ENCODE measurements at places on chromosomes 3 and 15.

DNA sequence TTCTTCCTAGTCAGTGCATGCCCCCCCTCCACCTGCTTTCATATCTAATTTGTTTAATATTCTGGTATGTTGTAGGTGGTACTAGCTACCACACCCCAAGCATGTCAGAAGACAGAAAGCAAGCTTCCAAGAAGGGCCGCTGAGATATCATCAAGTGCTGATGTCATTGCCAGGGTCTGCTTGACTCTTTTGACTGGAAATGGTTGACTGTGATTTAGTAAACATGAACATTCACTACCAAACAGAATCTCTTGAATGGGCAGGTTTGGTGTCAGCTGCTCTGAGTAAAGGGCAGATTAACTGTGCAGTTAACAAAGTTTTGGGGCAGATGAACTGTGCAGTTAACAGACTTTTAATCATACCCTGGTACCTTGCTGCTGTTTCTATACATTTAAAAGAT, 244.2 kb upstream of the SATB1 start:
- DNase-seq = no peak

DNA sequence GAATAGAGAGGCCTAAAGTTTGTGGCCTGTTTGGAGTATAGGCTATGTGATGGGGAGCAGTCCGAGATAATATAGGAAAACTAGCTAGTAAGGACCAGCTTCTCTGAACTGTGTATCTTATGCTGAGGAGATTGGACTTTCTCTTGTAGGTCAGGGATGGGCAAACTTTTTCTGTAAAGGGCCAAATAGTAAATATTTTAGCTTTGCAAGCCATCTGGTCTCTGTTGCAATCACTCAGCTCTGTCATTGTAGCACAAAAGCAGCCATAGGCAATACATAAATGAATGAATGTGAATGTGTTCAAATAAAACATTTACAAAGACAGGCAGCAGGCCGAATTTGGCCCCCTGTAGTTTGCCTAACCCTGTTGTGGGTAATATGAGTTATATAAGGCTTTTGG, 24.5 kb downstream of the TMOD3 start:
- no peak for DNase-seq

GRCh38 chr3:56914646-56915045, 112.9 kb upstream of the ARHGEF3 start:
- no peak for DNase-seq

GRCh38 chr3:149703466-149703865, 45.6 kb upstream of the WWTR1 start:
- DNase-seq = no peak

- DNase-seq = no peak
Measured at GRCh38 chr3:159679900-159680299, 308.7 kb upstream of the IL12A start.

GRCh38 chr3:171168086-171168485, 141.6 kb upstream of the SLC2A2 start:
- no peak for DNase-seq

- no peak for DNase-seq
Measured at GRCh38 chr15:39589193-39589814, 8.4 kb downstream of the THBS1 start.

GRCh38 chr3:53420831-53421230, 73.5 kb upstream of the DCP1A start:
- no peak for DNase-seq

GRCh38 chr3:102916532-102916931, 481.7 kb downstream of the ZPLD1 start:
- DNase-seq = no peak

GRCh38 chr3:134001251-134001650, 28.5 kb downstream of the SLCO2A1 start:
- DNase-seq = no peak

GRCh38 chr3:127036209-127037020, 53.5 kb downstream of the PLXNA1 start:
- DNase-seq = no peak

DNA sequence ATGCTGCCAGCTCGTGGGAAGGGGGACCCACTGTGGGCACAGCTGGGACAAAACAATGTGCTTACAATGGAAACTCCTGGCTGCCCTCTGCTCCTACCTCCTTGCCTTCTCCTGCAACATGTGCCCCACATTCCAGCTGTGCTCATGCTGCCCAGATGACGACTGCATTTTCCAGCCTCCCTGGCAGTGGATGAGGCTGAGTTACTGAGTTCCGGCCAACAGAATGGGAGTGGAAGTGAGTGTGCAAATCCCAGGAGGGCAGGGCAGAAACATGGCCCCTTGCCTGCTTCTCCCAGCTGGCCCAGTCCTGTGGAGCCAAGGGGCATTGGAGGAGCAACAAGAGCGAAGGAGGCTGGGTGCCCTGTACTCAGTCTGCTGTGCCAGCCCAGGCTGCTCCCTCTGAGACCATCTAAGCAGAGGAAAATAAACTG, 17.1 kb downstream of the KLF15 start:
- DNase-seq = no peak

DNA sequence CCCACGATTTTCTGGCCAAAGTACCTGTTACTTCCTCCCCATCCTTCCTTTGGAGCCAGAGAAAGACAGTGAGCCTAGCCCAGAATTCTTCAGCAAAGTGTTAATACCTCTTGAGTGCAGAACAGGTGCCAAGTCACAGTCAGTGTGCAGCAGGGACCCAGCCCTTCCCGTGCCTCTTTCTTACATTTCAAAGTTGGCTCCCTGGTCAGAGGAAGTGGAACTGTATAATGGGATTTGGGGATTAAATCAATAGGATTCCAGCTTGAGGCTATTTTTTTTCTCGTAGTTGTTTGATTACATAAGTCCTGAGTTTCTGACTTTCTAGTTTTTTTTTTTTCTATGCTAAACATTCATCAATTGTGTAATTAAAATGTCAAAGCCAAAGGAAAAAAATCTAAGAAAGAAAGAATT, 52.6 kb upstream of the ABHD10 start:
- no peak for DNase-seq

GRCh38 chr3:189941125-189941524, 179.6 kb downstream of the P3H2 start:
- DNase-seq = no peak

DNA sequence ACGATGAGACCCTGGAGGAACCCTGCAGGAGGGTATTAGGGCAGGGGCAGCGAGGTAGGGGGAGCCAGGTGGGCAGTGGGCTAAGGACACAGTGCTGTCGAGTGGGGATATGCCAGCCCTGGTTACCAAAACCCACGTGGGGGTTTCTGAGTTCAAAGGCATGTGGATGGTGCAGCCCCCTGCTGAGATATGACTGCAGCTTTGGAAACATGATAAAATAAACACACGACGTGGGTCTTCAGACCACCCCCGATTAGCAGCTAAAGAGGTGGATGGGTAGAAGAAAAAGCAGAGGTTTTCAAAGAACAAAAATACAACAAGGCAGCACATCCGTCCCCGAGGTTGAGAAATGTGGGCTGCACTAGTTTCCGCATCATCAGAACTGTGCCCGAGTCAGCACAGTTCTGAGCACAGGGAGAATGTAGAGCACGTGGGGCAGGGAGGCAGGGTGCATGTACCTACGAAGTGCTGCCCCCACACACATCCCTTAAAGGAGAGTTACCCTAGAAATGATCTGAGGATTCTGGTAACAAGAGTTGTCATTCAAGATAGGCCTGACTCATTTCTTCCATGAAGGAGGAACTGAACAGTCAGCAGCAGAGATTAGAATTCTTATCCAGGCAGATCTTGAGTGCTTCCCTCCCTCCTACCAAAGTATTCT, 121.3 kb downstream of the RPLP1 start:
- DNase-seq = no peak

- no peak for DNase-seq
Measured at GRCh38 chr3:172089250-172089649, 49.9 kb downstream of the FNDC3B start.

GRCh38 chr3:50155891-50156290, 767 bp downstream of the SEMA3F start:
- DNase-seq = no peak

- no peak for DNase-seq
Measured at GRCh38 chr3:77799278-77799677, 759.4 kb downstream of the ROBO2 start.

- no peak for DNase-seq
Measured at GRCh38 chr15:87602371-87602770, 654.2 kb downstream of the NTRK3 start.
